Midbrain (tissue), 1 donor: ENCODE measurements at places on chromosomes 16 and 17.

- no peak for DNase-seq
These were observed 49.6 kb downstream of the MGAT5B start for GRCh38 chr17:76917829-76918228.

DNA sequence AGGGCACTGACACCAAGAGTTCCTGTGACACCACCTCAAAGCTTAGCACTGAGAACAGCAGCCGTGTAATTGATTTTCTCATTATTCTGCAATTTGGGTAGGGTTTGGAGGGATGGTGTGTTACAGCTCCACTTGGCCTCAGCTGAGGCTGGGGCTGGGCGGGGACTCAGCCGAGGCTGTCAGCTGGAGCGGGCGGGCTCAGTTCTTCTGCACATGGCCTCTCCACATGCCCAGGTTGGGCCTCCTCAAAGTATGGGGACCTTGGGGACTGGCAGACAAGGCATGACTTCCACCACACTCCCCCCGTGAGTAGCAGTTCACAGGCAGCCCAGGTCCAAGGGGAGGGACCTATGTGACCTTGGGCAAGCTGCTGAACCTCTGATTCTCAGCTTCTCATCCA is 171.5 kb downstream of the IRF8 start:
- no peak for DNase-seq

DNA sequence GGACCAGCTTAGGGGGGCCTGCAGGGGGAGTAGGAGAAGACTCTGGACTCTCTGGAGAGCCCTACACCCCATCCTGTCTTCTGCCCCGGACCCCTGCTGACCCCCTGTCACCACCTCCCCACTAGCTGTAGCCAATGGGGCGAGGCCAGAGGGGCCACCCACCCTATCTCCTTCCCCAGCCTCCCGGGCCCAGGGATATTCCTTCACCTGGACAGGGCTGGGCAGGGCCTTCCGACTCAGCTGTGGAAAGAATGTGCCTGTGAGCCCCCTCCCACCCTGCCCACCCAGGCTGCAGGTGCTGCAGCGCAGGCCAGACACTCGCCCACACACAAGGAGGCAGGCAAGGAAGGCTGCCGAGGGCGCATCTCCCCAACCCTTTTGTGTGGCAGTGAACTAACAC is 23.0 kb downstream of the TSPOAP1 start:
- no peak for DNase-seq

GRCh38 chr16:88633684-88634140 is 4.7 kb upstream of the IL17C start:
- no peak for DNase-seq

GRCh38 chr16:67926181-67926750 is 5.4 kb downstream of the CTRL start:
- peak; percentile 27 for DNase-seq
